ENCODE measurements at places on chromosomes 4 and X. TPM values are rescaled to one million over a fixed set of nuclear protein-coding genes. Genes with fewer than 3 reads are reported as not detected.

DNA sequence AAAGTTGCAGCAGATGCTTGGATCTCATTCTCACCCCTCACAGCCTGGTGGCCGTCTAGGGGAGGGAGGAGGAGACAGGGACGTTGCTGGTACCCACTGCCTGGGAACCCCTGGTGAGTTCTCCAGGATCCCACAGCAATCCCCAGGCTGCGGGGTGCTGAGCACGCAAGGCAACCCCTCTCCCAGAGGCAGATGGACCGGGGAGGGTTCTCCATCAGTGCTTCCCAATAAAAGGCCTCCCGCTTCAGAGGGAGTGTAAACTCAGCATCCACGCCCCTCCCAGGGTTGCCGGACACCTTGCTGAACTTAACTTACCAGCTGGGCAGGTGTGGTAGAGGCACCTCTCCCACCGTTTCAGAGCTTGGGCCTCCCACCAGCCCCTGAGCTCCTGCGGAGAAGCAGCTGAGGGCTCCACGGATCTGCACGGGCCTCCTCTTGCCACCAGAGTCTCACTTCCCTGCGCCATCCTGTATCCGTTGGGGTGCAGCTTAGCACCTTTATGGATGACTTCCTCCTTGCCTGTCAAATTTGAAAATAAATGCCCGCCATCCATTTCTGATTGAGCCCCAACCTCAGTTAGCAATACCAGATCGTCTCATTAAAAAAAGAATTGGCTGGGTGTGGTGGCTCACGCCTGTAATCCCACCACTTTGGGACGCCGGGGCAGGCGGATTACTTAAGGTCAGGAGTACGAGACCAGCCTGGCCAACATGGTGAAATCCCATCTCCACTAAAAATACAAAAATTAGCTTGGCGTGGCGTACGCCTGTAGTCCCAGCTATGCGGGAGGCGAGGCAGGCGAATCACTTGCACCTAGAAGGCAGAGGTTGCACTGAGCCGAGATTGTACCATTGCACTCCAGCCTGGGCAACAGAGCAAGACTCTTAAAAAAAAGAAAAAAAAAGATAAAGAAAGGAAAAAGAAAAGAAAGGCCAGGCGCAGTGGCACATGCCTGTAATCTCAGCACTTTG, 14.8 kb upstream of the TBC1D14 start:
- DNase-seq, result no peak

GRCh38 chrX:134737061-134737460, 78.8 kb upstream of the PLAC1 start:
- peak; percentile 58 for DNase-seq

The DIPK2B gene
- polyA plus RNA-seq, result 30.4 TPM

The F11 gene
- polyA plus RNA-seq, result 0.87 TPM

The TEX13B gene
- not detected for polyA plus RNA-seq

- DNase-seq, result no peak
These were observed 52.4 kb downstream of the DDX3X start for GRCh38 chrX:41386222-41386990.

DNA sequence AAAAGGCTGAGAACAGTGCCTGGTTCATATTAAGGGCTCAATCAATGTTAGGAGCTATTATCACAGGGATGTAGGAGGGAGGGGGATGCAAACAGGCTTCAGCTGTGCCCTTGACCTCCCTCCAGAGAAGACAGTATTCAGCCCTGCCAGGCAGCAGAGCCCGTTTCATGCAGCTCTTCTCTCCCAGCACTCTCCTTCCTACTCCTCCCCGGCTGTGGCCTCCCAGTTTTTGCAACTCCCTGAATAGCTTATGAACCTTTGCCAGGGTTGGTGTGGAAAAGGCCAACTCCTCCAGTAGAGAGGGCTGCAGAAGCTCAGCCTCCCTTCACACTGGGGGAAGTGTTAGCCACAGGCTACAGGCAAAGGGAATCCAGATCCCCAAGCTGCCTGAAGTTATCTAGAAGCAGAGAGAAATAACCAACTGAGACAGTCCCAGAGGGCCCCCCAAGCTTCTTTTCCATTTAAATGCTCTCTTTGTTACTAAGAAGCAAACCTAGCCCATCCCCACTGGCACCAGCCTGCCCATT, 31.7 kb upstream of the APLN start:
- peak; percentile 17 for DNase-seq

GRCh38 chr4:176489001-176489400, 169.2 kb downstream of the SPCS3 start:
- no peak for DNase-seq

DNA sequence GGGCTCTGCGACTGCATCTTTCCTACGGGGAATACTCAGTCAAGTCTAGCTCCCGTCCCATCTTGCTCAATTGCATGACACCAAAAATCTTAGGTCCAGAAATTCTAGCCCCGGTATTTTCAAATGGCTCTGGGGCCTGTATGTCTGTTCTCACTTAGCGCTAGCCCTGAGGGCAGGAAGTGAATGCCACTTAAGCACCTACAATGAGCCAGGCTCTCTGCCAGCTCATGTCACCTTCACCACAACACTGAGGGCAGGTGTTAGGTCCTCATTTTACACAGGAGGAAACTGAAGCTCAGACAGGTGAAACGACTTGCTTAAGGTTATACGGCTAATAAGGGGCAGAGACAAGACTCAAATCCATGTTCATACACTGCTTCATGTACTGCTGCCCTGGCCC, 282.8 kb downstream of the PPP1R2C start:
- DNase-seq, result no peak

The RBMX gene
- 532 TPM for polyA plus RNA-seq

GRCh38 chr4:114349543-114350175, 248.9 kb upstream of the UGT8 start:
- DNase-seq, result no peak

GRCh38 chrX:68676335-68676734, 28.9 kb downstream of the STARD8 start:
- no peak for DNase-seq

GRCh38 chr4:82360298-82361177, 13.3 kb downstream of the HNRNPD start:
- no peak for DNase-seq

The TECRL gene
- polyA plus RNA-seq, result 0.12 TPM

The GLOD5 gene
- polyA plus RNA-seq, result 0.85 TPM

The BMX gene
- polyA plus RNA-seq, result 2.3 TPM

- DNase-seq, result no peak
These were observed 432 bp downstream of the TMEM175 start for GRCh38 chr4:932713-933070.

The ZNF827 gene
- polyA plus RNA-seq, result 29.9 TPM

The STATH gene
- polyA plus RNA-seq, result not detected

DNA sequence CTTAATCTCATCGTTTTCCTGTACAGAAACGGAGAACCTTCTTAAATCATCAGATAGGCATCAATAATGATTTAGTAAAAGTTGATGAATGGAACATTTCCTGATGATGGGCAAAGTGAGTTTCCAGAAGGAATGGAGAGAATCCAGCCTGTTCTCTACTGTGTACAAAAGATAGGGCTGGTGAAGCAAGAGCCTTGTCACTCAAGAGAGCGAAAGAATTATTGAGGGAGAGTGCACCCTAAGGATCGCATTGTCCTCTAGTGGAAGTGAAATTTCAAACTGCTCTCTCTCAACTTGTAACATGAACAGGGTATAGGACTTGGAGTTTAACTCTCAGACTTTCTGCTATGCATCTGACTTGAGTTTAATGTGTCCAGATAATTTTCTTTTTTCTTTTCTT, 69.6 kb downstream of the CDS1 start:
- no peak for DNase-seq

The SMR3A gene
- not detected for polyA plus RNA-seq

- DNase-seq, result peak; percentile 31
These were observed at the start of gene SLC9A7 for GRCh38 chrX:46758956-46759644. SLC9A7 (minus strand) TSS chrX:46759118; CDS start chrX:46759029, 89 bp downstream.

GRCh38 chr4:110793381-110793801, 170.5 kb upstream of the PITX2 start:
- no peak for DNase-seq

GRCh38 chrX:51144828-51145442, 187.7 kb upstream of the NUDT10 start:
- DNase-seq, result no peak

The NDNF gene
- 193 TPM for polyA plus RNA-seq

GRCh38 chr4:27176881-27177280, 316.2 kb downstream of the STIM2 start:
- no peak for DNase-seq

- no peak for DNase-seq
These were observed 262.7 kb downstream of the IL15 start for GRCh38 chr4:141899103-141899502.

The ANKRD17 gene
- 77.7 TPM for polyA plus RNA-seq

DNA sequence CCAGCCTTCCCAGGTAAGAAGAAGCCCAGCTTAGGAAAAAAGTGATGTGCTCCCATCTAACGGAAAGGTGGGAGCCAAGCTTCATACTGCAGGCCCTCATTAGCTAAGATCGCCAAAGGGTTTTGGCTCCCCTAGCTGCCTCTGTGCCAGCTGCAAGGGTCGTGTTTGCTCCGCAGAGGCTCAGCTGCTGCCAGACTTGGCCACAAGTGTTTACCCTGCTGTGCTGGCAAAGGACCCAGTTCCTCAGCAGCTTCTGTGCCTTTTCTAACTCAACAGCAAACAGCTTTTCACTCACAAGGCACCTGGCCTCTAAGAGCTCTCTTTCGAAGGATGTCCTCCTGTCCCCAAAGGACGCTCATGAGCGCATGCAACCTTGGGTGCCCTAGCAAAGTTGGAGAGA, 12.2 kb upstream of the VMA21 start:
- no peak for DNase-seq

DNA sequence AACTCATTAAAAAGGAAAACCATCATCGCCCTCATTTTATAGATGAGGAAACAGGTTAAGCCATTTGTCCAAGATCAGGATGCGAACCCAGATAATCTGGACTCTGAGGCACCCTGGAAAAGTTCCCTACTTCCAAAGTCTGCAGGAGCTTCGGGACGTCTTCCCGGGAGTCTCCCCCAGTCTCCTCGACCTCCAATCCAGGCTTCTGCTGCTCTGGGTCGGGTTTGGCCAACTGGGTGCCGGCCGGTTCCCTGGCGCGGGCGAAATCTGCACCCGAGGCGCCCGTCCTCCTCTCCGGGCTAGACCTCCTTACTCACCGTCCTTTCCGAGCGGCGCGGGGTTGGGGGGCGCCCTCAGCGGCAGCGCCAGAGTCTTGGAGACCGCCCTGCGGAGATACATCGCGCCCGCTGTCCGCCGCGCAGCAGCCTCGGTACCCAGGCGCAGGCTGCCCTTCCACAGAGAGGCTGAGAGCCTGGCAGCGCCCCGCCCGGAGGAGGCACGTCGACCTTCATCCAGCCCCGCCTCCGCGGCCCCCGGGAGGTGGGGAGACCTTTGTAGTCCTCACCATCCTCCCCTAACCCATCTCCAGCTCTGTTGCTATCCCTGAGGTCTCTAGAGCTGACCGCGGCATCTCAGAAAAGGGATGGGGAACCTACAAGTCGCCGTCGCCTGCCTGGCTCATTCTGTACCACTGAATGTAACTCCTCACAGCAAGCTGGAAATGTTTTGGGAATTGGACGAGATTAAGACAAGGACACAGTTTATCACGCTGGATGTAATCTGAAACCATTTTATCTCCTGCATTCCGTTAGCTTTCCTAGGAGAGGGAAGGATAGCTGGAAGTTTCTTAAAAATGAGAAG, at the start of gene MGARP:
Gene MGARP (minus strand): TSS at position 466 of the 861 bp plus-strand sequence. CDS start 67 bp downstream, at position 399.
- no peak for DNase-seq

DNA sequence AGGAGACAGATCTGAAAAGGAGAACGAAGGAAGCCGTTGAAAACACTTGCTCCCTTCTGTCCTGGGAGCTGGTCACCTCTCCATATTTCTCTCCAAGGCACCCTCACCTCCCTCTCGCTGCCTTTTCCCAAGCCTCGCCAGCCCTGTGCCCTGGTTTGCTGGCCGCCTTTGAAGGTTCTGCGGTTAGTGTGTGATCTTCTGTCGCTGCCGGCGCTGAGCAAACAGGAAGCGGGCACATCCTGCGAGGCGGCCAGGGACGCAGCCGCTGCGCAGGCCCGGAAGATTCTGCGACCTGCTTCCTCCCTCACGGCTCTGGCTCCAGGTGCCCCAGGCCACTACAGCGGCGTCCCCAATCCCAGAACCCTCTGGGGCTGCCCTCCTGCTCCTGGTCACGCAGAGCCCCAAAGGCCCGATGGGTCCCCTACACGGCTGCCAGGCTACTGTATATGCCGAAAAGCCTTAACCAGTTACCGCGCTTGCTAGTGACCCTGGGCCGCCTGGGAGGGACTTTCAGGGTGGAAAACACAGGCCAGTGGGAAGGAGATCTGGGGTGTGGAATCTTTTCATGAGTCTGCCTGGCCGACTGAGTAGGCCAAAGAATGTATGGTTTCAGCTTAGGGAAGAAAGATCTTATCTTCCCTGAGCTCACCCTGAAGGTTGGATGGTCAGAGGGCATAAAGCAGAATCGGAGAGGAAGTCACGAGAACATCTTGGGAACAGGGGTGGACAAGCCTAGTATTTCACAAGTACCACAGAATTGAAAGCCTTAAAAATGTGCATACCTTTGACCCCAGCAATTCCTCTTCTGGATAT, 2.3 kb upstream of the SASH3 start:
- DNase-seq, result peak; percentile 21

GRCh38 chrX:151984328-151984727, 9.9 kb upstream of the GABRE start:
- no peak for DNase-seq

The AKAP4 gene
- polyA plus RNA-seq, result not detected

The TLR2 gene
- 22.5 TPM for polyA plus RNA-seq

The HNRNPDL gene
- polyA plus RNA-seq, result 612 TPM

The MAP3K15 gene
- polyA plus RNA-seq, result 2.2 TPM

DNA sequence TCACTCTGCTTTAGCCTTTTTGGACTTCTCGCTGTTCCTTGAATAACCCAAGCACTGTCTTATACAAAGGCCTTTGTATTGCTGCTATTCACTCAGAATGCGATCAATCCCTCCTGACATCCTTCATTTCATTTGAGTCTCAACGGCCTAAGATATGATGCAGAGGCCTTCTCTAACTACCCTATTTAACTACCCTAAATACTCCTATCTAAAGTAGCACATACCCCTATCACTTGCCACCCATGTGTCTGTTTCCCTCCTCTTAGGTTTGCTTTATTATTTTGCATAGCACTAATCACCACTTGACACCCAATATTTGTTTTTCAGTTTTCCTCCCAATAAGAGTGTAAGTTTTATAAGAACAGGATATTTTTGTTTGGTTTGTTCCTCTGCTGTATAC, 42.3 kb upstream of the ACSL4 start:
- DNase-seq, result no peak

DNA sequence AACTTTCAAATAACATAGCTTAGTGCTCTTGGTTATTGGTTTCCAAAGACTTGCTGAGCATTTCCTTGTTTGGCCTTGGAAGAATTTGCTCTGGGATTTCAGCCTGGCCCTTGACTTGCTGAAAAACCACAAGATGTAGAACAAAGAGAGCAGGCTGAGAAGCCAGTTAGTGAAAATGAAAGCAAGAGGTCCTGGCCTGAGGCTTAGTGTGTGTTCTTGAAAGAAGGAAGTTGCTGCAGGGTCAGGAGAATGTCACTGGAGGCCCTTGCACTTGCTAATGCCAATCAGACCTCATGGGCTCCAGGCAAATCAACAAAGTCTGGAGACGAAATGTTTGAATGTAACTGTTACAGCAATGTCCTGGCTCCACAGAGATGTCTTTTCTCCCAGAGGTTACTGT, 79.4 kb downstream of the SYNPO2 start:
- peak; percentile 46 for DNase-seq

The GATA1 gene
- 0.89 TPM for polyA plus RNA-seq

GRCh38 chr4:78121338-78121904, 64.3 kb downstream of the FRAS1 start:
- peak; percentile 48 for DNase-seq
